ENCODE measurements at places on chromosomes 5 and 9. TPM values are rescaled to one million over a fixed set of nuclear protein-coding genes. Genes with fewer than 3 reads are reported as not detected.

The SMIM33 gene
- not detected for polyA plus RNA-seq

The FLT4 gene
- 10.8 TPM for polyA plus RNA-seq

The PCDHB3 gene
- polyA plus RNA-seq = 0.29 TPM

DNA sequence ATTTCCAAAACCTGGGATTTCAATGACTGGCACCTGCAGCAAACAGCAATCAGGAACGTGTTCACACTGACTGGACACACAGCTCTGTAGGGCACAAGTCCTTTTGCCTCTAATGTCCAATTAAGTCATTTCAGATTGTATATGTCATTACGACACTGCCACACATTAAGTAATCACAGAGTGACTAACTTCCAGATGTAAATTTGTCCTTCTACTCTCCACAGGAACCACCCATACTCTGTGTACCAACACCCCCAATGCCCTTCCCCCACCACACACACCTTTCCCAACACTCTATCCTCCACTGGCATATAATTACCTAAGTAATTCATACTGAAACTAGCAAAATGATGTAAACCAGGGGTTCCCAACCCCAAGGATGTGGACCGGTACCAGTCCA, 30.5 kb downstream of the LARS1 start:
- no peak for DNase-seq

DNA sequence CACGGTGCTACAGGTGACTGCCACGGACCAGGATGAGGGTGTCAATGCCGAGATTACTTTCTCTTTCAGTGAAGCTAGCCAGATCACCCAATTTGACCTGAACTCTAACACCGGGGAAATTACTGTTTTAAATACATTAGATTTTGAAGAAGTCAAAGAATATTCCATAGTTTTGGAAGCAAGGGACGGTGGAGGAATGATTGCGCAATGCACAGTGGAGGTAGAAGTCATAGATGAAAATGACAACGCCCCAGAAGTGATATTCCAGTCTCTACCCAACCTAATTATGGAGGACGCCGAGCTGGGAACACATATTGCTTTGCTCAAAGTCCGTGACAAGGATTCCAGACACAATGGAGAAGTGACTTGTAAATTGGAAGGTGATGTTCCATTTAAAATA, 1.2 kb downstream of the PCDHGB4 start:
- DNase-seq = no peak

DNA sequence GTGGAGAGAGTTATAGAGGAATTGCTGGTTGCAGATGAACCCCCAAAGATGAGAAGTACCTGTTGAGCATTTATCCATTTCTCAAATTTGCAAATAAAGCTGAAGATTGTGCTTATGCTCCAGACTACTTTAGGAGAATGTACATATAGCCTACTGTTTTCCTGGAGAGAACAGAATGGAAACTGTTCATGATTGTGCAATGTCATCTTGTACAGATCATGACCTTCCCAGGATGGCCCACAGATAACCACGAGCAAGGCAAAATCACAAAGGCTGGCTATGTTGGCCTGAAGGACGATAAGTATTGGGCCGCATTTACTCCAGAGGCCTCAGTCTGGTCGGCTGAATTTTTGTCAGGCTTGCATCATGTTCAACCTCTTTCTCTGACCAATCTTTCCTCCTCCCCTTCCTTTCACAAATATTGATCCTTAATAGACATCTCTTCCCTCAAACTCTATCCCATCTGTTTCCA, 28.5 kb upstream of the RICTOR start:
- no peak for DNase-seq

DNA sequence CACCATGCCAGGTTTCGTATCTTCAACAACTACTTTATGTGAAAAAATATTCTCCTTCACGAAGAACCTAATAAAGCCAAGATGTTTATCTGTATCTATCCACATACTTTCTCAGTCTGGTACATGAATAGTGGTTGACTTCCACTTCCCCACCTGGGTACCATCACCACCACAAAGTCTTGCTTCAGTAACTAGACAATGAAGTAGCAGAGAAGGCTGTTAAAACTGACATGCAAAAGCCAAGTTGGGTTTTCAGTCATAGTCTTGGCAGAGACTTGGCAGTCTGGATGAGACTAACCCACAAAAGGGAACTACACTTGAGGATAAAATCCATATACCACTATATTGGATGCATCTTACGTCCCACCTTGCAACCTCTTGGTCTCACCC, 5.0 kb downstream of the P4HA2 start:
- DNase-seq = no peak

The MELK gene
- polyA plus RNA-seq = 0.17 TPM

- no peak for DNase-seq
Measured at GRCh38 chr9:110114086-110114858, 93.7 kb downstream of the C9orf152 start.

DNA sequence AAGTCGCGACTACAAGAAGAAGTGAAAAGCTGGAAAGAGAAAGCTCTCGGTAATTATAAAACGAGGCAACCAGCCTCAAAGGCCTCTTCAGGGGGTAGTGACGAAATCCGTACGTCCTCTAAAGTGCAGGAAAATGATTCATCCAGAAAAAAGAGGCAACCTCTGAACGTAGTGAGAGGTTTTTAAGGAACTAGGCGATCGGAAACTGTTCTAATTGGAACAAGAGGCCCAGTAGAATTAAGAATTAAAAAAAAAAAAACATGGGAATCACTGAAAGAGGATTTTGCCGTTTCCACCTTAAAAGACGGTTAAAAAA, 1.0 kb downstream of the CSNK1A1 start:
- DNase-seq = no peak

DNA sequence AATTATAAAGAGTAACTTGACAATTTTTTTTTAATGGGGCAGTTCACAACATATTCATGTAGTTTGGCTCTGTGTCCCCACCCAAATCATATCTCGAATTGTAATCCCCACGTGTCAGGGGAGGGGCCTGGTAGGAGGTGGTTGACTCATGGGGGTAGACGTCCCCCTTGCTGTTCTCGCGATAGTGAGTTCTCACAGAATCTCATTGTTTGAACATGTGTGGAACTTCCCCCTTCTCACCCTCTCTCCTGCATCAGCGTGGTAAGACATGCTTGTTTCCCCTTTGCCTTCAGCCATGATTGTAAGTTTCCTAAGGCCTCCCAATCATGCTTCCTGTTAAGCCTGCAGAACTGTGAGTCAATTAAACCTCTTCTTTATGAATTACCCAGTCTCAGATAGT, 40.7 kb downstream of the FBXW11 start:
- DNase-seq = no peak

The DND1 gene
- polyA plus RNA-seq = 0.81 TPM

The SLC35D2 gene
- 16.2 TPM for polyA plus RNA-seq

Measured in heart right ventricle (tissue), 16 donors.